EH (cell line): ENCODE measurements at places on chromosomes 3 and 15.
A peak's percentile ranks its signal among the peaks of the same experiment; 100 is the strongest.

DNA sequence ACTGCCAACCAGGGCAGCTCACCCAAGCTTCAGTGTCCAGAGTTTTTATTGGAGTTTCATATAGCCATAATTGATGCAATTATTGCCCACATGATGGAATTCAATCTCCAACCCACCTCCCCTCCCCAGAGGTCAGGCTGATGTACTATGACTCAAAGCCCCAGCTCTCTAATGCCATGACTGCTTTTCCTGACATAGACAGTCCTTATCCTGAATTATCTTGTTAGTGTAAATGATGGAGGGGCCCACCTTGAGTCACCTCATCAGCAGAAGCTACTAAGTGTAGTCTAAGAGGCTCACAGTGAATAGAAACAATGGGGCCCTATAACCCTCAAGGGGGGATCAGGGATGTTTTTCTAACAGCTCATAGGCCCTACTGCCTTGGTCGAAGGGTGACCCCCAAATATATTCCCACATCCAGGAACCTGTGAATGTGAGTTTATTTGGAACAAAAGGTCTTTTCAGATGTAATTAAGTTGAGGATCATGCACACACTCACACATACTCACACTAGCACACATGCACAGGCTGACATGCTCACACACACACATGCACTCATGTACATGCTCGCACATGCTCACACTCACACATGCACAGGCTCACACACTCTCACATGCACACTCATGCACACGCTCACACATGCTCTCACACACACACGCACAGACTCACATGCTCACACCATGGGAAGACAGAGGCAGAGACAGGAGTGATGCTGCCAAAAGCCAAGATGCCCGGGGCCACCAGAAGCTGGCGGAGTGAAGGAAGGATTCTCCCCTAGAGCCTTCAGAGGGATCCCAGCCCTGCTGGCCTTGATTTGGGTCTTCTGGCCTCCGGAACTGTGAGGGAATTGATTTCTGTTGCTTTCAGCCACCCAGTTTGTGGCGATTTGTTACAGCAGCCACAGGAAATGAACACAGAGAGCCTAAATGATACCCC is 131.2 kb upstream of the SMAD3 start:
- DNase-seq: no peak

GRCh38 chr3:43001094-43001553 is 22.0 kb downstream of the GASK1A start:
- DNase-seq: peak; percentile 81

- DNase-seq: no peak
Observed at GRCh38 chr3:49172551-49173041, 1.2 kb downstream of the KLHDC8B start.

DNA sequence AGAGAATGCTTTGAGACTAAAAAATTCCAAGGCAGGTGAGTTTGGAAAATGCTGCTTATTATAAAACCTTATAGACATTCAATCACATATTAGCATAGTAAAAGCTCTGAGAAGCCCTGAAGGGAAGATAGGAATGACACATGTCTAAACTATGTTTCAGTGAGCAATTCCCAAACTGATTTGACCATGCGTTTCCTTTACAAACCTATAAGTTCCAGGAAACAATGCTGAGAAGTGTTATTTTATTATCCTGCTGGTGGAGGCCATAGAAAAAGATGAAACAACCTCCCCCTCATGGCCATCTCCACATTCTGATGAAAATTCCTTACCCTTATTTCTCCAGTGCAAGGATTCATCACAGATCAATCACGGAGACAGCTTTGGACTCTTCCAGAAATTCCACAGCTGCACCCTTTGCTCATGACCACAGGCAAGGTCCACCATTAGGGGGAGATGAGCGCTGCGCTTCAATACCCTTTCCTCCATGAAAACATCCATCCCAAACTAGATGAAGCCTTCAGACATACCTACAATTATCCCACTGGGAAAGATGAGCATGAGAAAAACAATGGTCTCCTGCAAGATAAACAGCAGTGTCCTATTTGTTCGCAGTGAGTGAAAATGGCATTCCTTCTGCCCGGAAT is 372.1 kb downstream of the MAGI1 start:
- DNase-seq: peak; percentile 74

DNA sequence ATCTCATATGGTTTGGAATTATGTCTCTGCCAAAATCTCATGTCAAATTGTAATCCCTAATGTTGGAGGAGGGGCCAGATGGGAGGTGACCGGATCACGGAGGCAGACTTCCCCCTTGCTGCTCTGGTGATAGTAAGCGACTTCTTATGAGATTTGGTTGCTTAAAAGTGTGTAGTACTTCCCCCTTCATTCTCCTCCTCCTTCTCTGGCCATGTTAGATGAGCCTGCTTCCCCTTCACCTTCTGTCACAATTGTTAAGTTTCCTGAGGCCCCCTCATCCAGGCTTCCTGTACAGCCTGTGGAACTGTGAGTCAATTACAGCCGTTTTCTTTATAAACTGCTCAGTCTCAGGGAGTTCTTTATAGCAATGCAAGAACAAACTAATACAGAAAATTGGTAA is 51.1 kb downstream of the NEDD4 start:
- no peak for DNase-seq

DNA sequence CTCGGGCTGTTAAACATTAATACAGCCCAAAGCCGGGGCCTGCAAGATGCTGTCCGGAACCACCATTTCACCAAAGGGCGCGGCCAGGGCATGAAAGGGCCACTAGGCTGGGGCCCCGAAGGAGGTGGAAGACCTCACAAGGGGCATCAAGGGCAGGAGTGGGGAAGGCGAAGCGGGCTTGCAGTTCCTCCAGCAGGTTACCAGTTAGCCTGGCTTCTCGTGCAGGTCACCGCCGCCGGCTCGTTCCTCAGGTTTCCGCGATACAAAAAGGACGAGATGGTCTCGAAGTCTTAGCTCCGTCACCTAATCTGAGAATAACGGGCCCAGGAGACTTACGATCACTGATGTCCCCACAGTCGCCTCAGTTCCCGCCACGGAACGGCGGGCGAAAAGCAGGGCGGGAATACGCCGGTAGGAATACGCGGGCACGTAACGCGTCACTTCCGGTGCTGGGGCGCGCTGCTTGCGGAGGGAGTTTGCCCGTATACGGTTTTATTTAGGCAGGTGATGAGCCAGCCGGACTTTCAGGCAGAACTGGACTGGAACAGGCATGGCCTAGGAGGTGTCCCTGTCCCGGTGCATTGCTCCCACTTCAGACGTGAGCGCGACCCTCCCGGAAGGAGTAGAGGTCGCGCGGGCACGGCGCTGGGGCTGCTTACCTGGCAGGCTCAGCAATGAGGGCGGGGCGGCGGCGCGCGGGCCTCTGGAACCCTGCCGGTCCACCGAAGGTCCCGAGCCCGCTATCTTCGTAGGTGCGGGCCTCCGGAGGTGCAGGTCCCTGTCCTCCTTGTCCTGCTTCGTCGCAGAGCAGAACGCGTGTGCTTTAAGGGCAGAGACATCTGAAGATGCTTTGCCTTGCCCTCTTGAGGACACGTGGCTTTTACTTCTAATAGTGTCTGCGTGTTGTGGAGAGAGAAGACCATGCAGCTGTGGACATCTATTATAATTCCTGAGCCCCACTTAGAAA is at the start of gene RFC4:
Gene RFC4, minus strand, starts transcription at position 394 of the 967 bp plus-strand sequence. CDS start 1,769 bp downstream, outside the sequence.
- DNase-seq: peak; percentile 77
